ENCODE measurements at places on chromosomes 2 and 18. TPM values are rescaled to one million over a fixed set of nuclear protein-coding genes. Genes with fewer than 3 reads are reported as not detected.

DNA sequence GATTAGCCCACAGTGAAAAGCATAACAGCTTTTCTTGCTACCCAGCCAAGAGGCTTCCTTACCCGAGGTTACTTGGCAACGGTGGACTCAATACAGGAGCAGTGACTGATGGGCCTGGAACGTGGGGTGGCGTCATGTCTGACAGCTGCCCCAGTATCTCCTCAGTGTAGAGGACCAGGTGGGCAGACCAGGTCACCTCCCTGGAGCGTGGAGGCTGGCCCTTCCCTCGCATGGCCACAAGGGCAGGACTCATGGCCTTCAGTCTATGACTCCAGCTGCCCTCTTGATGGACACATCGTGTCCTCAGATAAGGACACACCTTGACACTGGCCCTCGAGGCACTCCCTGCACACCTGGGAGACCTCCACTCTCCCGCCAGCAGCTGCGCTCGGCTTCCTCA, 6.4 kb downstream of the ASPRV1 start:
- DNase-seq = no peak

DNA sequence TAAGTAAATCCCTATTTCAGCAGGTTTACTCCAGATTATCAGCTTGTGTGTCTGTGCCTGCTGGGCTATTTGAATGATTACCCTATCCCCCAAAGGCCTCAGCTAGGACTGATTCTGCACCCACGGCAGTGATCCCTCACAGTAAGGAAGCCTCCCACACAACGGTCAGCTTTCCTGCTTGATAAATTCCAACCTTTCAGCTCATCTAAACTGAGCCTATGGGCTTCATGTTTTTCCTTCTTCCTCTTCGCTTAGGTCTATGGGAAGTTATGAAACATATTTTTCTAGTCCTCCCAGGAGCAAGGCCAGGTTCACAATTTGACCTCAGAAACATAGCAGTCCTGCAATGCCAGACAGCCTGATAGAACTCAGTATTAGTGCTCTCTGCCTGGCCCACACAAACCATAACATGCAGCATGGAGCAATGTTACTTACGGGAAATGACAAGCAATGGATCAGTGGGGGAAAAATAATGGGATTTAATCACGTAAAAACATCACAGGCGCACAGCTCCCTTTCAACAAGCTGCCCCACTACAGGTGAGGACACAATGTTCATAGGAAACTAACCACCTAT, 170.9 kb downstream of the ZNF521 start:
- DNase-seq = no peak

The TTN gene
- 0.05 TPM for total RNA-seq

- DNase-seq = peak; percentile 96
Measured at GRCh38 chr2:12005886-12006681, 259.7 kb downstream of the LPIN1 start.

- no peak for DNase-seq
Measured at GRCh38 chr2:151973901-151974199, 125.0 kb downstream of the CACNB4 start.

- no peak for DNase-seq
Measured at GRCh38 chr18:63220903-63221302, 98.7 kb downstream of the BCL2 start.

The DSC1 gene
- not detected for total RNA-seq

GRCh38 chr2:126571403-126571802, 84.6 kb upstream of the GYPC start:
- DNase-seq = no peak

GRCh38 chr2:173983391-173983871, 18.3 kb upstream of the SP3 start:
- DNase-seq = no peak

DNA sequence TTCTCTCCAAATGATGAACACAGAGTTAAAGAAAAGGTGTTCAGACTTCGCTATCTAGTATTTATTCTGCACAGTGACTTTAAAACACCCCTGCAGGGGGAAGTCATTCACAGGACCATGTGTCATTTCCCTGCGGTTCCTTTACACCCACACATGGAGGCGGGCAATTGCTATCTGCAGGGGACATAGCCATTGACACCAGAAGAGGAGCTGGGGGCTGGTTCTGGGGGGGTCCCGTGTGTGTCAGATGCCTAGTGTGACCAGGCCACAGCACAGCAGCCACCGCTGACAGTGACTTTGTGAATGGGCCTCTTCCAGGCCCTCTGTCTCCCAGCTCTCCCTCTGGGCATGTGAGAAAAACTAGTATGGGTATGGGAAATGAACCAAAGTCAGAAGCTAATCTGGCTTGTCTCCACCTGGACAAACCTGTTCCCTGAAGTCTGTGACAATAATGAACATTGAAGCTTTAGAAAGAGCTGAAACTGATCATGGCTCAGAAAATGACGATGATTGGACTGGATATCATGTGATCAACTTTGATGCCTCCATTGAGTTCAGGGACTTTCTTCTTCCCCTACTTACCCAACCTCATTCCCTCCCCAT, 7.5 kb upstream of the GBX2 start:
- peak; percentile 12 for DNase-seq

The UPP2 gene
- total RNA-seq = not detected

The PLCL1 gene
- total RNA-seq = under 0.01 TPM

The MC5R gene
- total RNA-seq = not detected

DNA sequence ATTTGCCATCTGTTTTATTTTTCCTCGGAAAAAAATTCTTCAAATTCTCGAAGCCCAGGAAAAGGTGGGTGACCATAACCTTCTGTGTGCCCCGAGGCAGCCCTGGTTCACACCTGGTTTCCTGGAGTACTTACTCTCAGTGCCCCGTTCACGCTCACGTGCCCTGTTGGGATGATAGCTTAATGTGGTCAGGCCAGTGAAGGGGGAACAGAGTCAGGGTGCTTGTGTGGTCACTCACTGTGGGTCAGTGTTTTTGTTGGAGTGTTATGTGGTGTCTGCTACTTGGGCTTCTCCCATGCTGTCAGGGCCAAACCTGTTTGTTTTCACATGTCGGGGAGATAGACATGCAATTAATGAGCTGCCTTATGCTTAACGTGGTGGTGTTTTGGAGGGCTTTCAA, 78.1 kb downstream of the MAP4K4 start:
- DNase-seq = peak; percentile 60

The C2orf15 gene
- total RNA-seq = 5.6 TPM

The DAW1 gene
- 1.5 TPM for total RNA-seq

GRCh38 chr2:235516257-235516656, 22.4 kb downstream of the AGAP1 start:
- no peak for DNase-seq

DNA sequence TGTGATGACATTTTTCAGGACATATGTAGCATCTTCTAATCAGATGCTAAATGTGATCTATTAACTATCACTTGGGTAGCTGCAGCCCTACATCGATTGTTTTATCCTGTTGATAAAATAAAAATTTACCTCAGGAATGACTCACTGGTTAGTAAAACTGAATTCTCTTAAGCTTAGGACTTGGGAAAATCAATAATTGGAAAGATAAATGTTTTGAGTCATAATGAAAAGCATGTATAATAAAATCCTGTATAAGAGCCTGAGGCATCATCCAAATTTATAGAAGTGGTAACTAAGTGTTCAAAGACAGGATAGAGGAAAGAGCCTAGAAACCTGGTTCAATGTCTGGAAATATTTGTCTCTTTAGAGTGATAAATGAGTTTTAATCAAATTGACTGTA, 168.1 kb upstream of the VWC2L start:
- DNase-seq = no peak

GRCh38 chr2:146540271-146540932, 1304.4 kb upstream of the ACVR2A start:
- DNase-seq = no peak

The SF3B6 gene
- total RNA-seq = 133 TPM

GRCh38 chr2:10867692-10868420, 43.9 kb upstream of the KCNF1 start:
- no peak for DNase-seq

DNA sequence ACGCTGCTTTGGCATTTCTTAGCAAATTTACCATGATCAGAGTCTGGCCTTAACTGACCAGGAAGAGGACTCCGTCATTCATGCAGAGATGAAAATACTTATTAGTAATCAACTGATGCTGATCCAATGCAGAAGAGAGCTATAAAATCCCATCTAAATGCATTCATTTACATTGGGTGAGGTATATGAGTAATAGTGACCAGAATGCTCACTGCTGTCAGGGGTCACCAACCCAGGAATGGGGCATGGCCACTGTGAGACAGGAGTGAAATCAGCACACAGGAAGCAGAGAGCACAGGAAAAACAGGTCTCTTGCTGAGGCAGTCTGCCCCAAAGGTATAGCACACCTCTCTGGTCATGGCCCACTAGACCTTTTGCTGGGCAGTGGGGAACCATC, 68.1 kb upstream of the TMEM247 start:
- DNase-seq = peak; percentile 90

The ZAP70 gene
- not detected for total RNA-seq

- peak; percentile 57 for DNase-seq
Measured at GRCh38 chr18:54269893-54270844, 852 bp downstream of the POLI start.

GRCh38 chr2:8178911-8179310, 502.9 kb upstream of the ID2 start:
- DNase-seq = no peak

DNA sequence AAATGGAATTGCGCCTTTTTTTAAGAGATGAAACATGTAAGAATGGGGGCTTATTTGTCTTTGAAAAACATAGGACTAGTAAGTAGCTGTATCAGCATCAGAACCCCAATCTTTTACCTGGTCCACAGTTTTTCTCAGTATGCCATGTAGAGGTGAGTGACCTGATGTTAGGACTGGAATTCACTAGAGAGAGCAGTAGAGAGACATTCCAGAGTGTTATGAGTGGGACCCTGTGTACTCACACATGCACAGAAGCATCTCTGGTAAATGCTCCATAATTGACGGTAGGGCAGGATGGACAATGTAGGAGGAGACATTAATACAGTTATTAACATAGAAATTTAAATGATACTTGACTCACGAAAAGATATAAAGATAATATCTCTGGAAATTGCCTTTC, 1.4 kb upstream of the GALNT13 start:
- DNase-seq = no peak

The RALBP1 gene
- total RNA-seq = 114 TPM

DNA sequence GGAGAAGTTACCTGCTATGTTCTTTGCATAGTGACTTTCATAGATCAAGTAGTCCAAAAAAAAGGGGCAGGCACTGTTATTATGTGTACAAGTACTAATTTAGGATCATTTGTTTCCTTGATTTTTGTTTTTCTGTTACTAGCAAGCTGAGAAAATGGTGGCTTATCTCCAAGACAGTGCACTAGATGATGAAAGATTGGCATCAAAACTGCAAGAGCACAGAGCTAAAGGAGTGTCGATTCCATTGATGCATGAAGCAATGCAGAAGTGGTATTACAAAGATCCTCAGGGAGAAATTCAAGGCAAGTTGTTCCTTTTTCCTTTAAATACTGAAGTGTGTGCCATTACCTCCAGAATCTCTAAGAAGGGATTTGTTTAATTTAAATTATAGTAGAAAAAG, 19.6 kb upstream of the KCNJ13 start:
- DNase-seq = no peak

DNA sequence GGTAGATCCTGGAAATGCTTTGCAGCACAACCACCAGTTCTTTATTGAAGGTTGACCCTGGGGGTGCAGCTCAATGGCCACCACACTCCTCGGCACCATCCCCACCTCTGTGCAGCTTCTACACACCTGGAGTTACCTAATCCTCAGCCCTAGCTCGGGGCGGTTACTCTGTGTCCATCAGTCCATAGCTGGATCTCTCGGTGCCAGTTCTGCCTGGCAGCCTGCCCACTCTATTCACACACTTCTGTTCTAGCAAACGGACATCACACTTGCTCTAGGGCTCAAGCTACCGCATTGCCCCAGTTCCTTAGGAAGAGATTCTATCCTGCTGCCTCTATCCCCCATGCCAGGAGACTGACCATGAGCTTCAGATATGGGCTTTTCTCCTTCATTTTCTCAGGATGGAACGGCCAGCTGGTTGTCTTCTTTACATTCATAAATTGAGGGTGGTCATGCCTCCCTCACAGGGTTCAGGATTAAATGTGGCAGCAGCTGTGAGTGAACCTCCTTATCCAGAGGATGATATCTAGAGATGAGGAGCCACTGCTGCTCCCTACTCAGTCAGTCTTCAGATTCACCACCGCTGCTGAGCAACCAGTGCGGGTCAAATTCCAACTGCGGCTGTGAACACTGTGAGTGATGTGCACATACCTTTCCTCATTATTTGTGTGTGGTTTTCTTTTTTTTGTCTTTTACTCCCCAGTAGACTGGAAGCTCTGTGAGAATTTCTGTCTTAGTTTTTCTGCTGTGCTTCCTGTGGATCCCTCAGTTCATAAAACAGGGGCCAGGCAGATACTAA, 66.9 kb upstream of the TRIB2 start:
- DNase-seq = peak; percentile 57

The ATAD2B gene
- 6.4 TPM for total RNA-seq

The ANKRD39 gene
- 6.3 TPM for total RNA-seq

The CERKL gene
- 1.2 TPM for total RNA-seq

The CCBE1 gene
- total RNA-seq = 8.7 TPM

The SATB2 gene
- total RNA-seq = 2.3 TPM

- no peak for DNase-seq
Measured at GRCh38 chr2:237307474-237307873, 106.5 kb downstream of the COL6A3 start.

The DHX57 gene
- 20.0 TPM for total RNA-seq

- no peak for DNase-seq
Measured at GRCh38 chr2:163703386-163703785, 32.4 kb downstream of the FIGN start.

GRCh38 chr18:40371673-40372072, 1583.4 kb upstream of the PIK3C3 start:
- peak; percentile 14 for DNase-seq

The EML6 gene
- total RNA-seq = 1.6 TPM

The ANKRD12 gene
- 30.0 TPM for total RNA-seq

DNA sequence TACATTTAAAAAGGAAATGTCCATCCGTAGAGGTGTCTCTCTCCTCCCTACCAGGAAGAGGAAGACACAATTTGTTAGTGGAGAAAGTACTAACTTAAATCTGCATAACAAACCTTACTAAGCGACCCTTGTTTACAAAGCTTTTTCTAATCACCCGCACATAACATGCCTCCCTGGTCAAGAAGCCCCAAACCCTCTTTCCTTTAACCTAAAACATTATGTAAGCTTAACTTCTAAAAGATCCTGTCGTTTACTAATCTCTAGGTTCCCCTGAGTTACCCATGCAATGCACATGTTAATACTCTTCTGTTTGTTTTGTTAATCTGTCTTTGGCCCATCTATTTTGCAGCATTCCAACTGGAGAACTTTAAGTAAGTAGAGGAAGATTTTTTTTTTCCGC, 630.3 kb upstream of the NRXN1 start:
- DNase-seq = no peak

The ADNP2 gene
- 22.9 TPM for total RNA-seq

The AGXT gene
- not detected for total RNA-seq

The MRPS9 gene
- 34.4 TPM for total RNA-seq

- DNase-seq = peak; percentile 44
Measured at GRCh38 chr2:205914213-205915129, 171.5 kb downstream of the INO80D start.

The ASB18 gene
- total RNA-seq = not detected
